Stimulated activated CD8-positive, alpha-beta memory T cell treated with anti-CD3 and anti-CD28 coated beads, Interleukin-7, amount 100 ng/mL, for 24 hours (primary cell): ENCODE measurements at places on chromosomes 2 and 18.

GRCh38 chr2:16664809-16665747 lies 556 bp downstream of the CYRIA start:
- DNase-seq, result no peak

DNA sequence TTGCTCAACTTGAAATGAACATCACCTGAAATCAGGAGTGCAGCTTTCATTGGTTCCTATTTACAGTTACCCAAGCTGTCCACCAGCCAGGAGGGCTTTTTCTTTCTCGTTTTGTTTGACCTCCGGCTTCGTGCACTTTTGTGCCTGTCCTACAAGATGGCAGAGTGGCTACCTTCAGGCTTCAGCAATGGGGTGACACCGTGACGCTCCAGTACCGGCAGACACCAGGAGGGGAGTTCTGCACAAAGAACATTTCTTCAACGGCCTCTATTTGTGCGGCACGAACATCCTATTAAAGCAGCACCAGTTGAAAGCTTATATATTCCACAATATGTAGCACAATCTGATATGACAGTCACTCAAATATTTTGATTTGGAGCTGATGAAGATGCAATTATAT lies 18.3 kb downstream of the RNASEH1 start:
- no peak for DNase-seq

GRCh38 chr2:156196031-156196430 lies 136.5 kb downstream of the NR4A2 start:
- DNase-seq, result no peak

DNA sequence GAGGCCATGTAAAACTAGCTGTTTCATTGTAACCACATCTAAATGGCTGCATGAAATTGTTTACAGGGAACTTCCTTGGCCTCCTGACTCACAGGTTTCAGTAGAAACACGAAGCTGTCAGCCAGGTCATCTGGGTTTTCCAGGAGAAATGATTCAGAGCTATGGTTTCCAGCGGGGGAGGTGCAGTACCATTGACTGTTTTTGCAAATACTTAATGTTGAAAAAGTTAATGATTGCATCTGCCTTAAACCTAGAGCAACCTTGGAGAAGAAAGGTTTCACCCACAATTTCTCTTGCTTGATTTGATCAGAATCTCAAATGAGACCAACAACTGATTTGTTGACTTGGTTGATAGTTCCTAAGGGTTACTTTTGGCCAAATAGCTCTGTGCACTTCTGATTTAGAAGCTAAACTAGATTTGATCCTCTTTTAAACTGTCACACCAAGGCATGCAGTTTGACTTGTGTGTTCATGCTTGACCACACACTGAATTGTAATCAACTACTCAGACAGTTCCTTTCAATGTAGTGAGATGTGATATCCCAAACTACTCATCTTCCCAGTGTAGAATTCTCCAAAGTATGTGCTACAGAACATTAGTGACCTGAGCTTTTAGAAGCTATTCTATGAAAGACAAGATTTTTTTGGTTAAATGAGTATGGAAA lies 193.5 kb upstream of the CHST9 start:
- no peak for DNase-seq

DNA sequence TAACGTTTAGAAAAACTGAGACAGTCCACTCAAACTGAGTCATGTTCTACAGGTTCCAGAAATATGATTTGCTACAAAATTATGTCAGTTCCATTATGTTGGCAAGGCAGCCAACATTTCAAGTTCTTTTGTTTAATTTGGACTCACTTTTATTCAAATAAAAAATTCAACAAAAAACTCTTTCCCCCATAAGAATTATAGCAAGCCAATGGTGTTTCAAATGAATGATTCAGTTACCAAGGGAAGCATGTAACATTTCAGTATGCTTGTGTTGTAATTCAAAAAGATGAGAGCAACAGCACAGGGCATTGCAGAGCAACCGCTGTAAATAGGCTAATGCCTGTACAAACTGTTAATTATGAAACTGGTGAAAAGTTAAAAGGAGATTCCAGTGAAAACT lies 140.8 kb downstream of the FIGN start:
- DNase-seq, result no peak
